Head of caudate nucleus (tissue), 42 donors: ENCODE measurements at places on chromosomes 6 and 20.

DNA sequence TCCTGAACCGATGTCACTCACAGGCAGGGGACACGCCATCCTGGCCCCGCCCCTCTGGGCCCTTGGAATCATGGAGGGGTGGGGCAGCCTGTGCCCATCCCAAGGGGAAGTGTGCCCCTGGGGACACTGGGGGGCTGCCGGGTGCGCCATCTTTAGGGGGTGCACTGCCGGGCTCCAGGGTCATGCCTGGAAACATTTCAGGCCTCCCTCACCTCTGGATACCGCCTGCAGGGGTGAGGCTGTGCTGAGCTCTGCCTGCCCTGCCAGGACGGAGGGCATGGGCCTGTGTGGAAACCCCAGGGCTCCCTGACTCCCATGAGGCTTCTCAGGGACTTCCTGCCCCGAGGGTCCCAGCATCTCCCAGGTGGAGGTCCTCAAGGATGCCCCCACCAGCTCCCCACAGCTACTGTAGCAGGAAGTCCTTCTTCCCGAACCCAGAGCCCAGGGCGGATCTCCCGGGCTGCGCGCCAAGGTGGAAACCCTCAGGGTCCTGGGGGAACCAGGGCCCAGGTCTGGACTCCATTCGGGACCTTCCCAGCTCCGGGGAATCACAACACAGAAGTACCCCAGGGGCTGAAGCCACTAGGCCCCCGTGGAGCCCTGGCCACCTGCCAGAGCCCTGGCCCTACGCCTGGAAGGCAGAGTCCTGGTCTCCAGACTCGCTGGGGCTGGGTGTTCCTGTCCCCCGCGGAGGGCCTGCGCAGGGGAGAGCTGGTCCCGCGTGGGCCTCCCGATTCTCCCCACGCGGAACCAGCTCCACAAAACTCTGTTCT is 15.6 kb downstream of the CHRNA4 start:
- DNase-seq = no peak

DNA sequence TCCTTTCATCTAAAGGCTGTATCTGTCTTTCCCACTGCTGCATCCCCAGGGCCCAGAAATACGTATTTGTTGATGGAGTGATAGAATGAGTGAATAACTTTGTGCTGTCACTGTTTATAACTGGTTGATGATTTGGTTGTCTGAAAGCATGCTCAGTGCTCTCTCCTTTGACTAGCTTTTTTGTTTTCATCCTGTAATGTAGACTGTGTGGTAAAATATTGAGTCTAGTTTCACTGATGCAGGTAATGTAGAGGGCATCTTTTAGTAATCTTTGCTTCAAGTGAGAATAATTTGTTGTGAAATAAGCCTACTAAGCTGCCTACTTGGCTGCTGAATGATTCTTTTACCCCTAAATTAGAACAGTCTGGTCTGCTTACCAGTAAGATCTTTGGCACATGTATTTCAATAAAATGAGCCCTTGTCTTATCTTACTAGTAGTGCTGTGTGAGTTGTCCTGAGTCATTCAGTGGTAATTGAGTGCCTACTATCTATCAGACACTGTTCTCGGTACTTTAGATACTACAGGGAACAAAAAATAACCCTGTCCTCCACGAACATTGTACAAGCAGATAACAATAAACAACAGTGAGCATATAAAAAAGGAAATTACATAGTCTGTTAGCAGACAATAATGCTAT is 39.9 kb downstream of the MAPK14 start:
- no peak for DNase-seq

DNA sequence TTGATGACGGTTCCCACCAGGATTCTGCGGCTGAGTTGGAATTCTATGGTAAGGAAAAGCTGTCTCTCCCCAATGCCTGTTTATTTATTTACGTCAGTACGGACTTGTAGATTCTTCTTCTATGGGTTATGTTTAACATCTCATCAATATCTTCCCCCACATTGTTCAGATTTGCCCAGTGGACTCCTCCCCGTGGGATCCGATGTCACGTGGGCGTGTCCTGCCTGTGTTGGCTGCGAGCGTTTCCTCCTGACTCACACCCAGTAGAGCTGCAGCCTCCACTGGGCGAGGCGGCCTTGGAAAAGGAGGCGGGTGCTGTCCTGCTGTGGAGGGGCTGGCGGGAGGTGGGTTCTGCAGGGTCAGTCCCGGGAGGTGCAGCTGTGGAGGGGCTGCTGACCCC is 46.8 kb upstream of the SLCO4A1 start:
- no peak for DNase-seq

- DNase-seq = no peak
Observed at GRCh38 chr6:43078691-43079090, 2.6 kb downstream of the PTK7 start.

GRCh38 chr6:69390125-69390524 is 406.7 kb downstream of the LMBRD1 start:
- DNase-seq = no peak

DNA sequence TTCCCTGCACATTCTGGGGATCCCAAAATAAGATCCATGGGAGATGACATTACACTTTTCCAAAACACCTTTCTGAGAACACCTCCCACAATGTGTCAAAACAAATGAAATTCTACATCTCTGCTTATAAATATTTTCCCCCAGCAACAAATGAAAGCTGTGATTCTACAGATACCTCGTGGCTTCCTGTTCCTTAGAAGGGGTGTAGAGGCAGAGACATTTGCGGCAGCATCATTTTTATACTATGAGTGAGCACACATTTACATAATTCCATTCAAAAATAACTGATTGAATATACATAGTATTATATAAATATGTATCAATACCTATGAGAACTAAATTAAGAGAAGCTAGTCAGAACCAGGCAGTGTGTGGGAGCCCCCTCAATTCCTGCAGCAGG is 213.9 kb upstream of the JARID2 start:
- no peak for DNase-seq

DNA sequence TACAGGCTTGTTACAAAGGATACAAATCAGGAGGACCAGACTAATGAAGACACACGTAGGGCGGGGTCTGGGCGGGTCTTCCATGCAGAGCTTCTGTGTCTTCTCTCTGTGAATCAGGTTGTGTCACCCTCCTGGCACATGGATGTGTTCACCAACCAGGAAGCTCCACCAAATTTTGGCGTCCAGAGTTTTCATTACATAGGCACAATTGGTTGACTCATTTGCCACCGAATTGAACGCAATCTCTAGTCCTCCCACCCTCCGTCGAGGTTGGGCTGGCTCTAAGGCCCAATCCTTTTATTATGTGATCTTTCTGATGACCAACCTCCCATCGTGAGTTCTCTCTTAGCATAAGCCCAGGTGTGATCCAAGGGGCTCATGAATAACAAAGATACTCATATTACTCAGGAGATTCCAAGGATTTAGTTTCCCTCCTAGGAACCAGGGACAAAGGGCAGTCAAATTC is 36.3 kb upstream of the DDR1 start:
- DNase-seq = no peak

GRCh38 chr6:108174371-108175175 is 8.8 kb downstream of the NR2E1 start:
- no peak for DNase-seq

- no peak for DNase-seq
Observed at GRCh38 chr6:18424201-18424600, 37.1 kb downstream of the RNF144B start.

- no peak for DNase-seq
Observed at GRCh38 chr6:124373386-124373785, 569.7 kb downstream of the NKAIN2 start.

DNA sequence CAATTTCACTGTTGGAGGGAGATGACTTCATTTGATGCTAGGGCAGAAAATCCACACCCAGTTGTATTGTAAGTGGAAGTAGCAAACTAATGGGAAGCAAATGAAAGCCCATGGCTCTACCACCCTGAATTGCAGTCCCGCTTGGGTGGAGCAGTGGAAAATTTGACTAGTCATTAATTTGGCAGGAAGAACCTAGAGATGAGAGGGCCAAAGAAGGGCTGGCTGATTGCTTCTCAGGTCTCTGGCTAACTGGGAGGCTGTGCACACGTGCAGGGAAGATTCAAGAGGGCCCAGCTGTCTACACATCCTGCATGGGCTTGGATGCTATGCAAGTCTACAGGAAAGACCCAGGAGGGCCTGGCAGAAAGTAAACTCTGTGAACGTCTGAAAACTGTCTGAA is 466.2 kb downstream of the TFAP2A start:
- no peak for DNase-seq

DNA sequence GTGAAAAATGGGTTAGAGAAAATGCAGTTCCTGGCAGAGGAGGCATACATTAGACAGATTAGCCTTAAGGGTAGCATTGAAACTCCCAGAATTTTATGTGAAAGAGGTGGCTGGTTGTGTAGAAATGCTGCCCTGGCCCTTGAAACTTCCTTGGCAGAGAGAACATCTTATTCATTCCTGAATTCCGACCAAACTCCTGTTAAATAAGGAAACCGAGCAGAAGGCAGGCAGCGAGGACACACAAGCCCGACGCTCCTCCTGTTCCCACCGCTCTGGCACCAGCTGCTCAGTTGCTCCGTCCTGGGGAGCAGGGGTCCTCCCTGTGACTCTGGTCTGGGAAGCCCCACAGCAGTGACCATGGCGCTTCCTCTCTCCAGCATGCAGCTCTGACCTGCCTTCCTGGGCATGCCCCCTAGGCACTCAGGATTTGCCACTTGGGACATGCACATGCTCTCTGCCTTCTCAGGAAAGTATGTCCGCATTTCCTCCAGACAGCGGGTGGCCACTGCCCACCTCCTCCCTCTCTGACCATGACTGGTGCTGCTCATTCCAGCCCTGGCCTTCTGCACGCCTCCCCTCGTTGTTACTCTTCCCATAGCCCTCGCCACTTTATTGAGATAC is 35.2 kb upstream of the CLDN20 start:
- no peak for DNase-seq

- no peak for DNase-seq
Observed at GRCh38 chr6:14984519-14984853, 261.4 kb upstream of the JARID2 start.
